ENCODE measurements at places on chromosomes 3 and 15. TPM values are rescaled to one million over a fixed set of nuclear protein-coding genes. Genes with fewer than 3 reads are reported as not detected.
A peak's percentile ranks its signal among the peaks of the same experiment; 100 is the strongest.

GRCh38 chr3:194661374-194661773 is 10.6 kb downstream of the LSG1 start:
- DNase-seq = no peak

- peak; percentile 25 for DNase-seq
These were observed 29.3 kb upstream of the SH3BP5 start for GRCh38 chr3:15361494-15362214.

DNA sequence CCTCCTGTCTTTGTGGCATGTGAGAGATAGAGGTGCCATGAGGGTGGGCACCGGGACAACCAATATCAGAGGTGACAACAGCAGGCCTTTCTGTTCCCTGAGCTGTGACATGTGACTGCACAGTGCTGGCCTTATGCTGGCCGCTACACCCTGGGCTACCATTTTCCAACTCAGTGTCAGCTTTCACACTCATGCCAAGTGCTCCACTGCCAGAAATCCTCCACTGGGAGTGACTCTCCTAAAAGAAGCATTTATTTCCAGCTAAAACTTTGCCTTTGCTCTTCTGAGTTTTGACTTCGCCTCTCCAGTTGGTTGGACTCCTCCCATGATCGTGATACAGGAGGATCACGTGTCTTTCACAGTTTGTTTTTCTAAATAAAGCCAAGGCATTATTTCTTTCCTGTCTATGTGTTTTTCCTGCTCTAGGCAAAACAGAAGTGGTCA is 31.4 kb downstream of the CA12 start:
- peak; percentile 55 for DNase-seq

DNA sequence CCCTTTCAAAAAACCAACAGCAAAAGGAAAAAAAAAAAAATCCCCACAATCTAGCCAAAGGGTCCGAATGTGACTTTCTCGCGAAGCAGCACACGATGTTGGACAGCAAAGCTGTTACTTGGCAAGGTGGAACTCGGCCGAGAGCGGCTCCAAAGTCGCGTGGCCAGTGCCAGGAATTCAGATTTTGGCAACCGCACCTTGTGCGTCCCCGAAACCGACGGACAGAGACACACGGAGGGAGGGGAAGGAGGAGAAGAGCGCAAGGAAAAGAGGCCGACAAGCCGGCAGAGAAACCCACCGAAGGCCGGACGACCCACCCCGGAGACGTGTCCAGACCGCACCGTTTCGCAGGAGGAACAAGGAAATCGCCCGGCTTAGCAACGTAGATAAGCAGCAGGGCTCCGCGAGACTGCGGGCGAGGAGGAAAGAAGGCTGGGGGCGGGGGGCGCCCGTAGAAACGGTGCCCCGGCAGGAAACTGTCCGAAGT is 517.3 kb downstream of the MECOM start:
- DNase-seq = no peak

- no peak for DNase-seq
These were observed 32.0 kb downstream of the CHL1 start for GRCh38 chr3:228442-229182.

GRCh38 chr3:86056962-86057361 is 934.0 kb downstream of the VGLL3 start:
- no peak for DNase-seq

DNA sequence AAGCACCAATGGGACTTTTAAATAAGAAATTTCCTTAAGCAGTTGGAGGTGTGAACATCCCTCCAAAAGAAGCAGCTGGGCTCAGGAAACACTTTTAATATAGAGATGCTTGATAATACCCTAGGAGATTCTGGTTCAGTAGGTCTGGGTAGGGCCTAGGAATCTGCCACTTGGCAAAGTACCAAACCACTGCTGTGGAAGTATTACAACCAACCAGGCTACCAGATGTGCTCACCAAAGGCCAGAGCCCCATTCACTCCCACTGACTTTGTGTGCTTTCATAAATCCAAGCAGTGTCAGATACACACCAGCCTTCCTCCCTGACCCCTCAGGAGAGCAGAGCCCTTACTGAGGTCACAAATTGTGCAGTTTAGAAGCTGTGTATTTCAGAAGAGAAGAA is 162.6 kb downstream of the CCNL1 start:
- DNase-seq = no peak

DNA sequence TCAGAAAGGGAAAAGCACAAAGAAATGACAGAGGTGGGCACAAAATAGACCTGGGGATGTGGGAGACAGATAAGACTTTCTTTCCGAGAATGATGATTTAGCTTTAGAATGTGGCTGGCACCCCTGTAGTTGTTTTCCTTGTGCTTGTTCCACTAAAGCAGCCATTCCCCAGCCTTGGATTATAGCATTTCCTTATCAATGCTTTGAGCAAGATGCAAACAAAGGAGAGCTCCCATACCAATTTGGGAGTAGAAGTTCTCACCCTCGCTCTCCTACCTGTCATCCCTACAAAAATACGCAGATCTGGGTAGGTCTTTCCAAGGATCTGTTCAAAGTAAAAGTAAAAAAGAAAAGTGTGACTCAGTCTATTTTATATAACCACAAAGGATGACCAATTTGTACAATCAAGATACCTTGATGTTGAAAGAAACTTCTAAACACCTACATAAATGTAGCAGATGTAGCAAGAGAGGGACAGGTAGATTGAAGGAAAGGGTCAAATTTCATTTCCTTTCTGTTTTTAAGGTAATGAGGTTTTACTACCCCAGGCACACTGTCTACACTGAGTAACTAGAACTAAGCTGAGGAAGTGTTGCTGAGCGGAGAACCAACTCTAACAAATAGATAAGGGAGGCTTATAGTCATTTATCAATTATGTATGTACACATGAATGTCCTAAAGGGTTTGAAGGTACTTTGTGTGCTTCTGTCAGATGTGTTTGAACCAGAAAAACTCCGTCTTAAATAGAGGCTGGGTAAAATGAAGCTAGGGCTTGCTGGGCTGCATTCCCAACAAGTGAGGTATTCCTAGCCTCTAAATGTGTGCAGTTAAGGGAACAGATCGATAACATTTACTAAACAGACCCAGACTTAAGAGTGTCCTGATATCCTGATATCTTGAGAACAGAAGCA is 91.1 kb upstream of the LRRN1 start:
- DNase-seq = no peak

DNA sequence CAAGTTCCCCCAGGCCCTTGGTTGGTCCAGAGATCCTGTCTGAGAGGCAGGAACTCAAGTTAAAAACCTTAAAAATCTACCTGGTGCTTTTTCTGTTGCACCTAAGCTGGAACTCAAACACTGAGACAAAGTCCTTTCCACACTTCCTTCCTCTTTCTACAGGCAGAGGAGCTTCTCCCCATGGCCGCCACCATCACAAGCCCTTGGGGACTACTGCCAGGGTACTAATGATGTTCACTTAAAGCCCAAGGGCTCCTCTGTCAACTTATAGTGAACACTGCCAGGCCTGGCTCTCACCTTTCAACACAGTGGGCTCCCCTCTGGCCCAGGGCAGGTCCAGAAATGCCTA is 26.0 kb downstream of the TM4SF18 start:
- no peak for DNase-seq

GRCh38 chr3:55842204-55842603 is 355.1 kb upstream of the WNT5A start:
- no peak for DNase-seq

DNA sequence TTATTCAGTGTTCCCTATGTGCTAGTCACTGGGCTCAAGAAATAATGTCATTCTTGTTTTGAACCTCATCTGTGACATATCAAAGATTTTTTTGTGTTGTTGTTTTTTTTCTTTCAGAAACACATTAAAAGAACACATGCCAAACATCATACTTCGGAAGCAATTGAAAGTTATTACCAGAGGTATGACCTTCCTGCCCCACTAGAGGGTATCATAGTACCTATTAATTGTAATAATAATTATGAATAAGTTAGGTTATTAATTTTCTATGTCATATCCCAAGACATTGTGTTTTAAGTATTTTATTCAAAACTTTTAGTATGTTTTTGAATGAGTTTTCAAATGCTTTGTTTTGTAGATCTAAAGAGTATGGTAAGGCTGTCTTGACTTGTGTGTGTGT is 65.7 kb downstream of the CDIN1 start:
- no peak for DNase-seq

DNA sequence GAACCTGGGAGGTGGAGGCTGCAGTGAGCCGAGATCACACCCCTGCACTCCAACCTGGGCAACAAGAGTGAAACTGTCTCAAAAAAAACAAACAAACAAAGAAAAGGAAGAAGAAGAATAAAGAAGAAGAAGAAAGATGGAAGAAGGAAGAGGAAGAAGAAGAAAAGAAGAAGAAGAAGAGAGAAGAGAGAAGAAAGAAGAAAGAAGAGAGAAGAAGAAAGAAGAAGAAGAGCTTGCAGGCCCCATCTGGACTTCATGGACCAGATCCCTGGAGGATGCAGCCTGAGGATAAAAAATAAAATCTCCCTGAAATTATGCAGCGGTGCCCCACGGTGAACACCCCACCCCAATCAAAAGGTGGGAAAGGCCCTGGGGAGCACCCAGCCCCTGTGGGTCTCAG is 8.8 kb upstream of the MESP1 start:
- DNase-seq = no peak

DNA sequence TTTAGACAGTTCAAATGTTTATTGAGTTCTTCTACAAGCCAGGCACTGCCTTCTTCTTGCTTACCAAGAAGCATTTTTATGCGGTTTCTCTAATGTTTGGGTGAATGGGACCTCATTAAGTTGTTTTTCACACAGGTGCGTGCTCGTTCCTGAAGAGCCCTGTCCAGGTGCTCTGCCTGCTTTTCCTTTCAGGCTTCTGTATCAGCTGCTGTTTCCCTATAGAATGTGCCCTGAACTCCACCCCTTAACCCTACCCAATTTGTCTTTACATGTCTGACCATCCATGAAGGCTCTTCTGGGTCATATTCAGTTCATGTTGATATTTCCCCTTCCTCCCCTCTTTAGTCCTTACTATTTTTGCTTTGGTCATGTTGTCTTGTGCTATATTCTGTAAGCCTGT is 22.4 kb upstream of the GOLGA6L10 start:
- no peak for DNase-seq

Gene NLGN1
- 50.7 TPM for total RNA-seq

Gene DUOXA2
- not detected for total RNA-seq

Gene DNASE1L3
- total RNA-seq = 0.39 TPM

Gene CFAP100
- total RNA-seq = not detected

Gene ACSBG1
- total RNA-seq = not detected

Gene MESP1
- 10.5 TPM for total RNA-seq

Gene SPINT1
- 1.1 TPM for total RNA-seq
